ENCODE measurements at places on chromosomes 1 and 21. TPM values are rescaled to one million over a fixed set of nuclear protein-coding genes. Genes with fewer than 3 reads are reported as not detected.

EPHA8 gene
- 0.23 TPM for total RNA-seq

- peak overlapping the region; percentile 79 for H3K27ac ChIP-seq
- no peaks in the 10 kb centered on the region for H3K27me3 ChIP-seq
- peaks cover 63% of the 10 kb centered on the region for H3K4me1 ChIP-seq
- H3K4me3 ChIP-seq = peak overlapping the region; percentile 49
- H3K36me3 ChIP-seq = no peaks in the 10 kb centered on the region
- peak; percentile 99 for DNase-seq
Measured at GRCh38 chr1:58815069-58815685, 31.3 kb upstream of the JUN start.

SLAMF9 gene
- 0.43 TPM for total RNA-seq

- H3K36me3 ChIP-seq = peaks cover 28% of the 10 kb centered on the region
- H3K4me1 ChIP-seq = peaks cover 83% of the 10 kb centered on the region
- DNase-seq = peak; percentile 84
- H3K4me3 ChIP-seq = peak within 1 kb of the TSS; percentile 53
Measured at GRCh38 chr1:44808063-44808937, at the start of gene BTBD19. Gene BTBD19, plus strand, starts transcription at chr1:44808523. Its CDS starts 298 bp downstream, at chr1:44808821.

BTBD8 gene
- 1.4 TPM for total RNA-seq

GRCh38 chr1:66764994-66765578 lies 12.8 kb downstream of the DYNLT5 start:
- no peaks in the 10 kb centered on the region for H3K27me3 ChIP-seq
- H3K36me3 ChIP-seq = no peaks in the 10 kb centered on the region
- peak; percentile 22 for DNase-seq

AGO3 gene
- total RNA-seq = 26.5 TPM

EVA1C gene
- total RNA-seq = not detected

GRCh38 chr1:32759997-32760623 lies 57.0 kb downstream of the YARS1 start:
- H3K4me1 ChIP-seq = peaks cover 43% of the 10 kb centered on the region
- H3K27ac ChIP-seq = peak overlapping the region; percentile 82
- H3K36me3 ChIP-seq = no peaks in the 10 kb centered on the region
- no peaks in the 10 kb centered on the region for H3K27me3 ChIP-seq

- H3K4me1 ChIP-seq = no peaks in the 10 kb centered on the region
- H3K27ac ChIP-seq = no peak overlapping the region
- no peaks in the 10 kb centered on the region for H3K36me3 ChIP-seq
- no peaks in the 10 kb centered on the region for H3K27me3 ChIP-seq
- no peak for DNase-seq
- no peak overlapping the region for H3K4me3 ChIP-seq
Measured at GRCh38 chr1:30272277-30273020, 450.9 kb downstream of the MATN1 start.

DNA sequence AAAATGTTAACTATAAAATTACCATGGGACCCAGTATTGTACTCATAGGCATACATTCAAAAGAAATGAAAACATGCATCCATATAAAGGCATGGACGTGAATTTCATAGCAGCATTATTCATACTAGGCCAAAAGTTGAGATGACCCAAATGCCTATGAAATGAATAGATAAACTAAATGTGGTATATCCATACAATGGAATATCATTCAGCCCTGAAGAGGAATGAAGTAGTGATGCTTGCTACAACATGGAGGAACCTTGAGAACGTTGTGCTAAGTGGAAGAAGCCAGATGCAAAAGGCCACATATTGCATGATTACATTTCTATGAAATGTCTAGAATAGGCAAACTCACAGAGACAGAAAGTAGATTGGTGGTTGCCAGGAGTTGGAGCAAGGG lies 127.1 kb upstream of the IPO9 start:
- no peak for DNase-seq
- peaks cover 5% of the 10 kb centered on the region for H3K36me3 ChIP-seq
- H3K4me3 ChIP-seq = no peak overlapping the region
- peaks cover 45% of the 10 kb centered on the region for H3K4me1 ChIP-seq

GRCh38 chr1:45334308-45335245 lies 5.4 kb upstream of the TOE1 start:
- DNase-seq = no peak
- H3K27me3 ChIP-seq = no peaks in the 10 kb centered on the region
- no peak overlapping the region for H3K4me3 ChIP-seq
- H3K36me3 ChIP-seq = no peaks in the 10 kb centered on the region
- H3K27ac ChIP-seq = no peak overlapping the region
- H3K4me1 ChIP-seq = no peaks in the 10 kb centered on the region

GRCh38 chr21:42629933-42630589 lies 23.4 kb upstream of the PDE9A start:
- H3K4me1 ChIP-seq = no peaks in the 10 kb centered on the region
- H3K27me3 ChIP-seq = peaks cover 6% of the 10 kb centered on the region
- H3K4me3 ChIP-seq = no peak overlapping the region
- no peak overlapping the region for H3K27ac ChIP-seq
- H3K36me3 ChIP-seq = no peaks in the 10 kb centered on the region

B3GALT2 gene
- 0.39 TPM for total RNA-seq

- peak; percentile 49 for DNase-seq
- no peaks in the 10 kb centered on the region for H3K27me3 ChIP-seq
- no peaks in the 10 kb centered on the region for H3K36me3 ChIP-seq
- H3K4me1 ChIP-seq = peaks cover 18% of the 10 kb centered on the region
Measured at GRCh38 chr1:74422421-74423292, 89.8 kb downstream of the LRRC53 start.

- H3K4me3 ChIP-seq = no peak overlapping the region
- no peak overlapping the region for H3K27ac ChIP-seq
- peaks cover 11% of the 10 kb centered on the region for H3K4me1 ChIP-seq
Measured at GRCh38 chr1:43298055-43298454, 2.7 kb upstream of the TIE1 start.

GRCh38 chr1:244866355-244866754 lies 2.0 kb upstream of the HNRNPU start:
- peaks cover 6% of the 10 kb centered on the region for H3K4me1 ChIP-seq
- H3K27me3 ChIP-seq = no peaks in the 10 kb centered on the region
- peaks cover 4% of the 10 kb centered on the region for H3K36me3 ChIP-seq
- no peak for DNase-seq

LCE1A gene
- total RNA-seq = not detected

DNA sequence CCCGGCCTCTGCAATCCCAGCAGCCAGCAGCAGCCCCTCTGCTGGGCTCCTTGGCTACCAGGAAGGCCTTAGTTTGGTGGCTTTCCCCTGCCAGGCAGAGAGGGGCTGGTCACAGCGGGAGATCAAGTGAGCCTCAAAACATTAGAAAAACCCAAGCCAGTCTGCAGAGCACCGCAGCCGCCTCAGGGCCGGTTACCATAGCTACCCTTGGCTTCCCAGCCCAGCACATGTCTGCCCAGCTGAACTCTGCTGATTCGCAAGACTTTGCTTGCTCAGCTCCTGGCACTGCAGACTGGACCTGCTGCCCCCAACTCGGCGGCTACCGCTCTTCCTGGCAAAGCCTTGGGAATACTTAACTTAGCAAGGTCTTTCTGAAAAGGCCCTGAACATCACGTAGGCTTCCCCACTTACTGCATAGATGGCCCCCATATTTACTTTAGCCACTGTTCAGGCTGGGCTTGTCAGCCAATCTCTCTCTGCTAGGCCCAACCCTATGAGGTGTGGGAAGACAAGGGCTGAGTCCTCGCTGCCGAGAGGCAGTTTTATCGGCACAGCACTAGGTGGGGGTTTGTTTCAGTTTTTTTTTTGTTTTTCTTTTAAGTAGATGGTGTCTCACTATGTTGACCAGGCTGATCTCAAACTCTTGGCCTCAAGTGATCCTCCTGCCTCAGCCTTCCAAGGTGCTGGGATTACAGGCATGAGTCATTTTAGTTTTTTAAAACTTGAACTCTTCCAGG lies 28.6 kb upstream of the PLEKHG5 start:
- H3K4me3 ChIP-seq = no peak overlapping the region
- DNase-seq = peak; percentile 77
- no peaks in the 10 kb centered on the region for H3K27me3 ChIP-seq
- peaks cover 32% of the 10 kb centered on the region for H3K4me1 ChIP-seq
- H3K36me3 ChIP-seq = no peaks in the 10 kb centered on the region

HSD11B1 gene
- not detected for total RNA-seq

DNA sequence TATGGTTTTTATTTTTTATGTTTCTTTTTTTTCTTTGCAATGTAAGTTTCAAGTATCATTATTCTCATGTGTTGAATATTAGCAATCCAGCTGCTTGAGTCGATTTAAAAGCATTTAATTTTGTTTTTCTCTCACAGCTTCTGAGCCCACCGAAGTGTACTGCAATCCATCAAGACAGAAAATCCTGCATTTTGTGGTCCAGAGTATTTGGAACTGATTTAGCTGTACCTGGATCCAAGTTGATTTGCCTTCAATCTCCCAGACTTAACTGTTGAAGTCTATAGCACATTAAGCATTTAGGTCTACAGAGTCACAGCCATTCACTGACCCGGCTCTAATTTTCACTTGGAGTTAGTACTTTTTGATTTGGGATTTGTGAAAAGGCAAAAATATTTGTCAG lies 622.9 kb upstream of the ADAMTS5 start:
- no peaks in the 10 kb centered on the region for H3K4me1 ChIP-seq
- no peaks in the 10 kb centered on the region for H3K27me3 ChIP-seq
- H3K4me3 ChIP-seq = no peak overlapping the region
- DNase-seq = no peak
- H3K36me3 ChIP-seq = no peaks in the 10 kb centered on the region

DNA sequence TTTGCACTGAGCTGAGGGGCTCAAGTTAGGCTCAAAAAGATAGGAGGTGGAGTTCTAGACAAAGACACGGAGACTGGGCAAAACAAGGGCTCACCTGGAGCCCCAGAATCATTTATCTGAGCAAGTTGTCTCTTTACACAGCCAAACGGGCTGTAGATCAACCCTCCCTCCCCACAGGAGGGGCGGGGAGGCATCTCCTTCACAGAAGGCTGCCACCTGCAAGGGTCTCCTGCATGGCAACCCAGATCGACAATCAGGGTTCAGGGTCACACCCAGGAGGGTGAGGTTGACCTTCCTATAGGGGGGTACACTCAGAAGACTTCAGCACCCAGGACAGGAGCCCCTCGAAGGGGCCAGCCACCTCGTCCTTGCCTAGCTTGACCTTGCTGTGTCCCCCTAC lies 84.0 kb downstream of the CD247 start:
- peaks cover 7% of the 10 kb centered on the region for H3K27me3 ChIP-seq
- H3K27ac ChIP-seq = no peak overlapping the region
- no peak overlapping the region for H3K4me3 ChIP-seq
- H3K36me3 ChIP-seq = no peaks in the 10 kb centered on the region
- DNase-seq = no peak

KCNE2 gene
- total RNA-seq = 0.27 TPM

- no peaks in the 10 kb centered on the region for H3K27me3 ChIP-seq
Measured at GRCh38 chr21:26377111-26377694, 195.9 kb downstream of the CYYR1 start.

- H3K27me3 ChIP-seq = no peaks in the 10 kb centered on the region
- H3K27ac ChIP-seq = no peak overlapping the region
- DNase-seq = peak; percentile 73
- H3K36me3 ChIP-seq = no peaks in the 10 kb centered on the region
Measured at GRCh38 chr1:113981962-113982931, 3.0 kb downstream of the OLFML3 start.

Measured in astrocyte (in vitro differentiated cells and primary cell).